ENCODE measurements at places on chromosomes 3 and 15.

- DNase-seq: no peak
Observed at GRCh38 chr3:52030714-52031310, 25.6 kb downstream of the DUSP7 start.

- no peak for DNase-seq
Observed at GRCh38 chr3:45440562-45440961, 52.2 kb downstream of the LARS2 start.

DNA sequence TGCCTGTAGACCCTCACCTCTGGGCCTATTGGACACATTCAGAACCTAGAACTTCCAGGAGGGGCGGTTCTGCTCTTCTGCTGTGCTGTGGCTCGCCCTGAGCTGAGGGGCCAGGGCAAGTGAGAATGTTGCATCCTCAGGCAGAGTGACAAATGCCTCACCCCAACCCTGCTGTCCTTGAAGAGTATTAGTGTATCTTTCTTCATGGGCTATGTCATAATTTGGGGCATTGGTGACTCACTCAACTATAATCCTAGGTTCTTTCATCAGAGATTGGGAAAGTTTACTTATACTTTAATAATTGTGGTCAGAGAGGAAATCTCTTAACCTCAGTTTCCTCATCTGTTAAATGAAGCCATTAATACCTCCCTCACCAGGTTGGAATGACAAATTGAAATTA, 143.8 kb downstream of the SV2B start:
- DNase-seq: no peak

GRCh38 chr15:60469893-60470641, 8.9 kb downstream of the ICE2 start:
- DNase-seq: no peak

- DNase-seq: no peak
Observed at GRCh38 chr3:12590096-12590495, 33.2 kb downstream of the MKRN2 start.

DNA sequence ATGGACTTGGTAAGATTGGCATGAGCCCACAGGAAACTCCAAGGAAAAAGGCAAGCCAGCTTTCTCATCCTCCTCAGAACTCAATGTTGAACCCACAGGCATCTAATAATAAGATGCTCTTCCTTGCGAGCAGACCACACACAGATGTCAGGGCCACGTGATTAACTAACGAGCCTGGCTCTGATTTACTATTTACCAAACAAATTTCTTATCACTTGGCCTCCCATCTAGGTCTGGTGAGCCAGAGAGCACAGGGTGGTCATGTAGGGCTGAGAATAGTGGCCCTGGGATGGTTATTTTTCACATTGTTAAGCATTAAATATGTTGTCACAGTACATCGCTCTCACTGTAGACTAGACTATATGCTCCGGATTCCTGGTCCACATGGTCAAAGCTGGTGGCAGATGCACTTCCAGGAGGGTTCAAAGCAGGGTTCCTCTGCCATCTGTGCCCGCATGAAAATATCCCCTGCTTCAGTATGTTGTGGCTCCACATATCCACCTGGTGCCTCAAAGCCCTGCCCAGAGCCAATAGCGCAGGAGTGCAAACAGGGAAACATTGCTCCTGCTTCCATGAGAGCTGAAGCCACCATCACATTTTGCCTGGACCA, 472.5 kb upstream of the WNT5A start:
- no peak for DNase-seq

DNA sequence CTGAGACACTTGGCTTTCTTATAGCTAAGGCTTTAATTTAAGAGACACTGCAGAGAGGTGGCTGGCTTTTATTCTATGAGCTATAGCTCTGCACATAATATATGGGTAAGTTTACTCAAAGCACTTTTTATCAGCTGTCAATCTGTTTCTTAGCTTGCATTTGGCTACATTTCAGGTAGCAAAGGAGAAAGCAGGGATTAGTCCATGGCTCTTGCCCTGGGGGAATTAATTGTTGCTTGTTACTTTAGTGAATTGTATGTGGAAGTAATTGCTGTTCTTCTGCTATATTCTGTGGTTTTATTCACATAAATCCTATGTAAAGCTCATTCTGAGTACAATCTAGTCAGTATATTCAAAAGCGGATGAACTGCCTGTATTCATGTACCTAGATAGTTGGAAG, 14.4 kb upstream of the CCDC39 start:
- DNase-seq: no peak

DNA sequence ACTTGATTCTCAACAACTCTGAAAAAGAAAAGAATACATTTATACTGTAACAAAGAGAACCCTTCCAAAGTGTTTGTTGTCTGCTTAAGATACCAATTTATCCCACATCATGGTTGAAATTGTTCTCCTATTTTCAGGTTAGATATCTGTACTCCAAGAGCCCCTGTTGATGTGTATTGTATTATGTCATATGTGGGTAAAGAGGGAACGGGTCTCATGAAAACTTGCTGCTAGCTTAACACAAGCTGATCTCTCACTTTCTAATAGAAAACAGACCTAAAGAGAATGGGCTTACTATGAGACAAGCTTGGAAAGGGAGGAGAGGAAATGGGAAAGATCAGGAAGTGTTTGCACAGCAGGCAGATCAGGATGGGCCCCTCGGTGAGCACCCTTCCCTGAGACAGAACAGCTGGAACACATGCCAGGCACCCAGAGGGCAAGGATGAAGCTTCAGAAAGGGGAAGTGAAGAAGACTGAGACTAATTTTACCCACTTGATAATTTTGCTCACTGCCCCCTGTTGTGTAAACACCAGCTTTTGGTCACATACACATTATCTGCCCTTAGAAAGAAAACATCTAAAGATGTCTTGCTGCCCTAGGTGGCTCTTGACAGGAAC, 747.9 kb upstream of the CCDC54 start:
- DNase-seq: no peak

GRCh38 chr15:68183616-68184315, 21.4 kb downstream of the CALML4 start:
- no peak for DNase-seq

GRCh38 chr15:98202256-98202655, 241.8 kb downstream of the ARRDC4 start:
- no peak for DNase-seq

DNA sequence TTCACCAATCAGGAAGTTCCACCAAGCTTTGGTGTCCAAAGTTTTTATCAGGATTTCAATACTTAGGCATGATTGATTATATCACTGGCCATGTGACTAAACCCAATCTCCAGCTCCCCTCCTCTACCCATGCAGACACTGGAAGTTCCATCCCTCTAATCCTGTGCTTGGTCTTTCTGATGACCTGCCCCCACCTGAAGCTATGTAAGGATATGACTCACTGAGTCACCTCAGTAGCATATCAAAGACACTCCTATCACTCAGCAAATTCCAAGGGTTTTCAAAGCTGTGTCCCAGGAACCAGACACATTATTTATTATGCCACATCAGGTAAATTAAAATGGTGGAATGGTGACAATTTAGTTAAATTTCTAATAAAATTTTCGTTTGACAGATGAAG, 158.9 kb downstream of the TAFA4 start:
- DNase-seq: no peak

- DNase-seq: no peak
Observed at GRCh38 chr15:36879568-36880222, 220.7 kb downstream of the MEIS2 start.

GRCh38 chr15:72751751-72752455, 31.7 kb downstream of the ADPGK start:
- no peak for DNase-seq

DNA sequence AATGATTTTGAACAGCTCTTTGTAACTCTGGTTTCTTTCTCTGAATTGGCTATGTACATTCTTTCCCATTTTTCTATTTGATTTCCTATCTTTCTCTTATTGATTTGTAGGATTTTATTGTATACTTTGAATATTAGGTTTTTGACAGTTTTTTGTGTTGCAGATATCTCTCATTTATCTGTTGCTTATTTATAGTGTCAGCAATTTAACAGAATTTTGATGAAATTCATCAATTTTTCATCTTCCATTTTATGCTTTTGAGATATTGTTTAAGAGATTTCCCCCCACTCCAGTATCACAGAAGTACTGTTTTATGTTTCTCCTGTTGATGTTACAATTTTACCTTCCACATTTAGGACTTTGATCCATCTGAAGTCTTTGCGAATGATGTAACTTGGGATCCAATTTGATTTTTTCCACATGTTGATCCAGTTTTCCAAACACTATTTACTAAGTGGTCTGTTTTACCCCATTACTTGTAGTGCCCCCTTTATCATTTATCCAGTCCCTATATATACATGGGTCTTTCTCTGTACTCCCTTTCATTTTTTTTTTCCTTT, 46.1 kb downstream of the XYLB start:
- no peak for DNase-seq

DNA sequence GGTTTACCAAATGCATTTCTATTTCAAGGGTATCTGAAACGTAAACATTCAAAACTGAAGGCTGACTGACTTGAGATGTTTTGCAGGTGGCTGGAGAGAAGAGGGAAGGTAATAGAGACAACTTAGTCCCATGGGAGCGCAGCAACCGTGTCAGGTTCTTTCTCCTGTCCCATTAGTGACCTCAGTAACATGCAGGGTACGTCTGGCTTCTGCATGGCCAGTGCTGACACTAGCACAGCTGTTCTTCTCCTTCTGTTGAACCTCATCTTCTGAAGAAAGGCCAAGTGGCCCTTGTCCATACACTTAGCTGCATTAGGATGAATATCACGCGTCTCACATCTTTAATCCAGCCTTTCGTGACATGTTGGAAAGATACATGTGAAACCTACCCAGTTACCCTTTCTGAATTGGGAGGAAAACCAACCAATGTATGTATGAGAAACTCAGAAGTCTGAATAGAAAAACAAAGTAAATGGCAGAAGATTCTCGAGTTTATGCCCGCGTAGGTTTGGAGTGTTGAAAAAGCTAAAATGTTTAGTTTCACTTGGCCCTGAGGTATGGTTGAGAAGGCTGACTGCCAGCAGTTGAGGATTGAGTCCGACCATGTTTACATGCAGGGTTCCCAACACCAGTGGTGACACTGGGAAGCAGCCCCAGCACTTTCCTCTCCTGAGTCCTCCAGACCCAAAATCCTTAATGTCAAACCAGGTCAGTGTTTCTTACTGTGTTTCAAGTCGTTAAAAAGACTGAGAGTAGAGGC, 10.3 kb downstream of the NCBP2 start:
- DNase-seq: no peak

GRCh38 chr3:46660003-46660402, 33.5 kb downstream of the ALS2CL start:
- DNase-seq: no peak

DNA sequence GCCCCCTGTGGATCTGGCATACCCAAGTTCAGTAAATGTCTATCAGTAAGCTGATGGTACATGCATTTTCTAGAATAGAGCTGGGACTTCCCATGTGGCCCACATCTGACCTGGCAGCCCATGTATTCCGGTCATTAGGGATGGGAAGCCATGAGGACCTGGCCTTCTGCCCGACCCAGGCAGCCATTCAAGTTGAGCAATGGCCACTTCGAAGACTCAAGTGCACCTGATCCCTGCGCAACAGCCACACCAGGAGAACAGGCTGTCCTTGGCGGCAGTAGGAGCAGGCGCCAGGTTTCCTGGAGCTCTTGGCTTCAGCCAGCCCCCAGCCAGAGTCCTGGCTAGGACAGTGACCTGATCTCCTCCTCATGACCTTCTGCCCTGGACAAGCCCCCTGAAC, 14.6 kb downstream of the HEMK1 start:
- no peak for DNase-seq

- DNase-seq: no peak
Observed at GRCh38 chr3:136197159-136197793, 1.1 kb upstream of the MSL2 start.

- DNase-seq: no peak
Observed at GRCh38 chr15:92112711-92113110, 259.2 kb downstream of the SLCO3A1 start.

DNA sequence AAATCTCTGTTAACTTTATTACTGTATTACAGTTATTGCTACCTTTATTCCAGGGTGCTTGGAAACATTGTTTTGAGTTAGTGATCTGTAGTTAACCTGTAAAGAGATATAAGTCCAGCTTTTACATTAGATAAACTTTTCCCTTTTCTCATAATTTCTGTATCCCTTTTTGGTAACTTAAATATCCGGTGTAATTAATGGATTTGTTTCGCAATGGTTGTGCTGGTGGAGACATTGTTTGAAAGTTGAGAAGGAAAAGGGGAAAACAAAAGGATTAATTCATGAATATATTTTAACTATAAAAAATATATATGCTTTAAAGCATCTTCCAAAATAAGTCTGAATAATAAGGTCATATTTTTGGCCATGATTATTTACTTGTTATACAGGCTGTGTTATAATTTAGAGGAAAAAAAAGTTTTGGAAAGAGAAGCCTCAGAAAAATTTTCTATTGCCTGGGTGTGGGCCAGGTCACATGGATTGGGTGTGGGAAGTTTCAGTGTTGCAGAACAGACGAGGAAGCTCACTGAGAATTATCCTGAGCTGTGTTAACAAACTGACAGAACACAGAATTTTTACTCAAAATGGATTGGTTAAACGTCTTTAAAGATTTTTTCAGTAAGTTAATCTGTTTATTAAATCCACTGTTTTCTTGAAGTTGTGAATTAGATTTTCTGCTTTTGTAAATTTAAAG, 27.7 kb upstream of the IL20RB start:
- DNase-seq: no peak

DNA sequence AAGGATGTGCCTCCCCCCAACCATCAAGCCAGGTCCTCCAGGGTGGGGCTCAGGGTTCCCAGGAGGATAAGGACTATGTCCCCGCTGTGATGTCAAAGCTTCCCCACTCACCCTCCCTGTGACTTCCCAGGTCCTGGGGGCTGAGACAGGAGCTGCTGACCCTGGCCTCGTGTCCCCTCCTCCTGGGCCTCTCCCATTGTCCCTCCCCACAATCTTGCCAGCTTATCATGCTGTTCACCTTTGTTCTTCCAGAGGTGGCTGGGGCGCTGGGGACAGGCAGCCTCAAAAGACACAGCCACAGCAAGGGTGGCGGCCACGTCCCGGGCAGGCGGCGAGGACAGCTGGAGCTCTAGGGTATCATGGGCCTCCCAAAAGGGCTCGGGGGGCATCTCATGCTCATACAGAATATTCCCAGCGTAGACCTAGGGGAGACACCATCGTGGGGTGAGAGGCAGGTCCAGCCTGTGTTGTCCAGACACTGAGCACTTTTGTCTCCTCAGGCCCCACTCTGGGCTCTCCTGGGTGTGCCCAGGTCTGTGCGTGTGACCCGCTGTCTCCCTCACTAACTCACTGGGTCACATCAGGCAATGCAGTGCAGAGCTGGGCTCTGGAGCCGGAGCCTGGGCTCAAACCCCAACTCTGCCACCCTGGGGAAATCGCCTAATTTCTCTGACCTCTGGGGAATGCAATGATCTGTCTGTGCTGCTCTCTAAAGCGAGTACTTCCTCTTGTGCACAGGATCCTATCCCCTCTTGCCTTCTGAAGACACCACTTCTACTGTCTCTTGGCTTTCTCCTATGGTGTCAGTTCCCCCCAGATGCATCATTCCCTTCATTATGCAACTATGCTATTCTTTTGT, 30.0 kb downstream of the SNX33 start:
- DNase-seq: no peak

DNA sequence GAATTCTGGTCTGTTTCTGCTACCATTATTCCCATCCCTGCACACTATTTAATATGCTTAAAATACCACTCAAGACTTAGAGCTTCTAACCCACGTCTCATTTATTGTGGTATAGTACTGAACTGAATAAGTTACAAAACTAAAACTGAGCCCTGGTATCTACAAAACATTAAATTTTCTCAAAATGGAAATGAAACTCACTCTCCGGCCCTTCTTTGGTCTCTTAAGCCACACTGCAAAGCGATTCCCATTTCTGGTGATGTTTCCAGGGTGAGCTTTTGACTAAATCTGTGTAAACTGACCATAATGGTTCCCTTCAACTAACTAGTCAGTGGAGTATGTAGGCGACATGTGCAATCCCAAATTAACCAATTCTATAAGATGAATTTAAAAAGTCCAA, 18.6 kb downstream of the KPNA4 start:
- no peak for DNase-seq

GRCh38 chr3:37907906-37908305, 46.2 kb downstream of the CTDSPL start:
- DNase-seq: no peak
